Activated T-cell treated with anti-CD3 and anti-CD28 coated beads, Interleukin-2, amount 50 U/mL, for 48 hours (primary cell): ENCODE measurements at places on chromosomes 12 and 14.
A peak's percentile ranks its signal among the peaks of the same experiment; 100 is the strongest.

DNA sequence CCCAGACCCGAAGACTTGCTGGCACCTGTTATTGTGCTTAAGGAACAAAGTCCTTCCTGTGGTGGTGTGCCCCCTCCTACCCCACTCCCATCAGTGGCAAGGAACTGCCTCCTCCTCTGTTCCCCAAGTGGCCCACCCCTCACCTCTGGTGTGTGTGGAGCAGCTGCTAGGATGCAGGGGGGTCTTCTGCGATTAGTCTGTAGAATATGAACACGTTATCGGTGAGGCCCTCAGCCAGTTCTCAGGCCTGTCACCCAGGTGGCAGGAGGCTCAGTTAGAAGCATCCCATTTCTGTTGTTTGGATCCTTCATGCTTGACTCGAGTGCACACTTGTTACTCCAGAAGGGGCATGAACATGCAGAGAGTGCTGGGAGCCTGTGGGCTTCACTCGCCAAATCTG, 39.3 kb downstream of the RAB35 start:
- DNase-seq = peak; percentile 7

DNA sequence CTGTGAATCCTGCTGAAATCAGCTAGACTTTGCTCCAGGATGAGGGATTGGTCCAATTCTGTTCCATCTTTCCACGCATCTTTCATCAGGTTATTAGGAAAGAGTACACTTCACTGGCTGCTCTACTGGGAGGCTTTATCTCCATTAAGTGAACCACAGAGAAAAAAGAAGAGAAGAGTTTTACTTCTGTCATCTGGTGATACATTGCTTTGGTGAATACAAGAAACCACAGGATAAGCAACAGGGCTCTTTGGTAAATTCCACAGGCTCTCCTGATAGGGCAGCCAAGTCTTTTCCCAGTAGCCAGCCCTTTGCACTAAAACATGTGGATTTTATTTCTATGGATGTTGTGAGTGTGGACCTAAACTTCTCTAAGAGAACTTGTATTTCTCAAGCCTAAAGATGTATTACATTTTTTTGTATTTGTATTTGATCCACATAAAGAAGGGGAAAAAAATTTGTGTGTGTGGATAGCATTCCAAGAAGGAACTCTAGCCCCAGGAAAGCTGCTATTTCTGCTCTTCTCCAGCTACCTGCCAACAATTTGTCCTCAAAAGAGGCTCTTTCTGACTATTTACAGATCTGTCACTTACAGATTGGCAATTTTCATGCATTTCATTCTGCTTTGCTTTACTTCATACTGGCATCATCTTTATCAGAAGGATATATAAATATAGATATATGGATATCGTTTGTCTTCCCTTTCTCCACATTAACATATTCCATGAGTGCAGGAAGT, 1117.6 kb upstream of the TMEM132C start:
- DNase-seq = no peak

GRCh38 chr12:19451196-19451595, 11.9 kb downstream of the AEBP2 start:
- no peak for DNase-seq

- no peak for DNase-seq
These were observed 54.9 kb downstream of the SLC6A15 start for GRCh38 chr12:84857525-84858208.

DNA sequence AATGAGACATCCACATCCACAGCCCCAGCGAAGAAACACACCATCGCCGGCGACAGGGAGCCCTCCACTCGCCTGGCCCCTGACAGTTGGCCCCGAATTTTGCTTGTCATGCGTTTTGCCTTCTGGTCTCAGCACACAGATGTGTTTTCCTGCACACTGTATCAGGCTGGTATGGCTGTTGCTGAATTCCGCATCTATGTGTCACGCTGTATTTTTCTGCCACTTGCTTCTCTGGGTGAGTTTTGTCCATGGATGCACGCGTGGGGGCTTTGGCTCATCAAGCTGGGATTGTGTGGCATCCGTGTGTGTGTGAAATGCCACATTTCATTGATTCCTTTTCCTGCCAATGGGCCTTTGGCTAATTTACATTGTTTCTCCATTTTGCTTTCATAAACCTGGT, 26.5 kb downstream of the ARL6IP4 start:
- DNase-seq = no peak

GRCh38 chr12:19398376-19399363, 40.6 kb upstream of the AEBP2 start:
- no peak for DNase-seq

DNA sequence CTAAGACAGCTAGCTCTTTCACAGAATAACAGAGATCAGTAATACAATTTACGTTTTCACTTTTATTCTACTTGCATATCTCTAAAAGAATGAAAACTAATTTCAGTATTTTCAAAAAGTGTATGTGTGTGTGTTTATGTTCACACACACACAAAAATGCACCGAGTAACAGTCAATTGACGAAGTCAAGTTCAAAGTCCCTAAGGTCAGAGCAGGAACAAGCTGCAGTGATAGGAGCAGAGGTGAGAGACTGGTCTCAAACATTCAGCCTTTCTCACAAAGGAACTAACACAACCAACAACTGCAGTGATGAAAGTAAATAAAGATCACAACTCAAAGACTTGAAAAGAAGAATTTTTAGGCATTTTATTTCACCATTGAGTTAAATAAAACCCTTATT, 429.7 kb downstream of the C12orf50 start:
- no peak for DNase-seq

GRCh38 chr12:10214136-10214894, 1.6 kb downstream of the GABARAPL1 start:
- DNase-seq = no peak

GRCh38 chr12:89160716-89161123, 191.6 kb downstream of the DUSP6 start:
- DNase-seq = peak; percentile 74

DNA sequence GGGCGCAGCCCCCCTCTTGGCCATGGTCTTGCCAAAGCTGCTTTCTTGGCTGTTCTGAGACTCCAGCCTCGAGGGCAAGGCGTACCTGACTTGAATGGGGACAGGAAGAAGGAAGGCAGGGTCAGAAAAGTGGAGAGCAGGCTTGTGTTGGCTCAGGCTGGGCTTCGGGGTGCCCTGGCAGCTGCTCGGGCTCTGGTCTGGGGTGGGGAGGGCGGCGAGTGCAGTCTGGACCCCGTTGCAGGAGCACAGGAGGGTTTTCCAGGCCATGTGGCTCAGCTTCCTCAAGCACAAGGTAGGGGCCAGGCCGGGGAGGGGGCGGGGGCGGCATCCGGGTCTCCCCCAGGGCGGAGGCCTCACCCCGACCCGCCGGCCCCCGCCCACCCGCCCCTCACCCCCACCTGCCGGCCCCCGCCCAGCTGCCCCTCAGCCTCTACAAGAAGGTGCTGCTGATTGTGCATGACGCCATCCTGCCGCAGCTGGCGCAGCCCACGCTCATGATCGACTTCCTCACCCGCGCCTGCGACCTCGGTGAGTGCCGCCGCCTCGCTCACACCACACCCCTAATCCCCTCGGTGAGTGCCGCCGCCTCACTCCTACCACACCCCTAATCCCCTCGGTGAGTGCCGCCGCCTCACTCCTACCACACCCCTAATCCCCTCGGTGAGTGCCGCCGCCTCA, 4.2 kb downstream of the NOC4L start:
- DNase-seq = no peak

- DNase-seq = peak; percentile 87
These were observed 30.1 kb upstream of the PPP2R5C start for GRCh38 chr14:101731187-101732080.

- DNase-seq = no peak
These were observed 10.8 kb downstream of the STYX start for GRCh38 chr14:52740751-52741150.

DNA sequence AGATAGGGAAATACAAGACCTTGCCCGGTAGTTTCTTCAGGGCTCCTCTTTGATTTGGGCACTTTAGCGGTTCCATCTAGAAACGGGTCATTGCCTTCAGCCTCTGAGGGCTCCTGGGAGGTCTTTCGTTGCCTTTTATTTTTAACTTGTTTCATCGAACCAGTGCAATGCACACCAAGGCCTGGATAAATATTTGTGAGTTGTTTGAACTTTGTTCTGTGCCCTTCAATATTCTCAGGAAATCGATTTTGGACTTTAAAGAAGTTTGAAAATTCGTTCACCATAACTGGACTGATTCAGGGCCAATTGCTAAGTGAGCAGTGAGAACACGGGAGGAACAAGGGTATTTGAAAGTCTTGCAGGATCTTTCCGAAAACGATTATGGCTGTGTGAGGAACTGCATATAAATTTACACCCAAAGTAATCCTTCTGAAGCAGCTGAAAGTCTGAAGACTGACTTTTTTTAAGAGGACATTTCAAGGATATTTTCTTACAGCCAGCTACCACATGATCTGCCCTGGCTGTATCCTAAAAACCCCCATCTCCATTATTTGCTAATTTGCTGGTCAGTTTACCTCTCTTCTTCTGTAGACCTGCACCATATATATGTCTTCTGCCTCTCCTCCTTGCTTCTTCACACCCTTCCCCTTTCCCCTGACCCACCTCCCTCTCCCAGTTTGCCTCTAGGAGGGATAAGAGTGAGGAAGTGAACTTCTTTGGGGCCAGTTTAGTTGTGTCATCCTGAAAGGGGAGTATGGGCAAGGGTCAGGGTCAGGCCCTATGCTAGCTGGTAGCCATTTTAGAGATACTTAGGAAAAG, 8.0 kb downstream of the DUSP6 start:
- no peak for DNase-seq

GRCh38 chr12:109469517-109469916, 7.6 kb downstream of the KCTD10 start:
- DNase-seq = no peak

GRCh38 chr12:119024356-119024755, 43.0 kb downstream of the SRRM4 start:
- DNase-seq = no peak

DNA sequence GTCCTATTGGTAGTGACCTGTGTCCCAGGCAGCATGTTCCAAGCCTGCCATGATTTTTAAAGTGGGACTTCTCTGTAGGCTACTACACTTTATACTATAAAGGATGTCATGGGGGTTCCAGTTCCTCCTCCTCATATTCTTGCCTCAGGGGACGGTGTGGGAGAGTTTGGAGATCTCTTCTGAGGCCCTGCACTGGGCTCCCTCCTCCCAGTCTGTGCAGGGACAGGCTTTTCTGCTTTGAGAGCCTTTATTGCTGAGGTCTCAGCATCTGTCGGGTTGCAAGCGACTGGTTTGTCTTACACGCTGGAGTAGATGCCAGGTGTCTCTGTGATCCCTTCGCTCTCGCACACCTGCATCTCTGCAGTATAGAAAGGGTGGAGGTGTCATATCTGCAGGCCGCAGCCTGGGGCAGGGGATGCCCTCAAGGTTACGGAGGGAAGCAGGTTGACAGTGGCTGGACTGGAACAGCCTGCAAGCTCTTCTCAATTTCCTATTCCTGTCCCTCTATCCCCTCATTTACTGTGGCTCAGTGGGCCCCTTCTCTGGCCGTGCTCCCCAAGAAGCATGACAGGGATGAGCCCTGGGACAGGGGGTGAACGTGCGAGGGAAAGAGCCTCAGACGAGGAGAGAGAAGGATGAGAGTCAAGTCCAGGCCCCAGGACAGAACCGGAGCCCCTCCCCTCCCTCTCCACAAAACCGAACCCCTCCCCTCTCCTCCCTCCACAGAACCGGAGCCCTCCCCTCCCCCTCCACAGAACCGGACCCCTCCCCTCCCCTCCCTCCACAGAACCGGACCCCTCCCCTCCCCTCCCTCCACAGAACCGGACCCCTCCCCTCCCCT, 51.3 kb downstream of the SLC6A12 start:
- no peak for DNase-seq

- DNase-seq = no peak
These were observed 95.4 kb downstream of the DUSP16 start for GRCh38 chr12:12467264-12467663.

DNA sequence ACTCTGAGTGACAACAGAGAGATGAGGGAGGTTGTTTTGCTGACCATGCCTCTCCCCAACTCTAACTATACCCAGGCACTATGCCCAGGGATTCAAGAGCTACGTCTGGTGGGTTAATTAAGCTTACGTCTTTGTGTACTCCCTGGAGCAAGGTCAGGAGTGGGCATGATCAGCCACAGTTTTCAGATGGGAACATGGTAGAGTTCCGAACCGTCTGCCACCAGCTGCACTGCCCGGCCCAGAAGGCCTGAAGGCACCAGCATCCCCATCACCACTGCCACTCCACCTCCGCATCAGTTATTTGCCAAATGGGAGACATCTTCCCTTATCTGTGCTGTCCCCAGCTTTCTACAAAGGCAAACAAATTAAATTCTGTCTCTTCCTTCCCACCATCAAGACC, 11.1 kb upstream of the GPX2 start:
- no peak for DNase-seq

DNA sequence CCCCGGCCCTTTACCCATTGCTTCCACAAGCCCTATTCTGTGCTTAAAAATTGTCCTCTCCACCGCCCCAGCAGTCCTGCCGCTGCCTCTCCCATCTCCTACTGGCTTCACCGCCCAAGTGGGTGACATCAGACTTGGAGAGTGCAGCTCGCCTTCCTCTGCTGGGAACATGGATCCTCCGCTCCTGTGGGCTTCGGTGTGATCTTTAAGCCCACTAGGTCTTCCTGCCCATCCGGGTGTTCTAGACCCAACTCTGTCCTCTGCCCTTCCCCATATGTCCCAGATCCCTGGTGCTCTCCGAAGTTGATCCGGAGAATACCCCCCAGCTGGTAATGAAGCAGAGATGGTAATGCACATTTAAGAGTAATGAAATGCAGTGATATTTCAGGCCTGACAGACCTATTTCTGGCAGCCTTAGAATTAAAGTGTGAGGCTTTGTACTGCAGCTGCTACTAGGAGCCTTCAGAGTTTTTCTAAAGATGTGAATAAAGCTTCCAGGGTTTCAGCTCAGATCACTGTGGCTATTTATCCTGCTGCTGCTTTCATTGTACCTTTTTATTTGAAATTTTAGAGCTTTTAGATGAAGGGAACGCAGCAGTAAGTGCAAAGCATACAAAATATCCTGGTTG, 22.9 kb upstream of the CTDSP2 start:
- DNase-seq = no peak

- no peak for DNase-seq
These were observed 14.0 kb upstream of the GPR33 start for GRCh38 chr14:31501870-31502269.

DNA sequence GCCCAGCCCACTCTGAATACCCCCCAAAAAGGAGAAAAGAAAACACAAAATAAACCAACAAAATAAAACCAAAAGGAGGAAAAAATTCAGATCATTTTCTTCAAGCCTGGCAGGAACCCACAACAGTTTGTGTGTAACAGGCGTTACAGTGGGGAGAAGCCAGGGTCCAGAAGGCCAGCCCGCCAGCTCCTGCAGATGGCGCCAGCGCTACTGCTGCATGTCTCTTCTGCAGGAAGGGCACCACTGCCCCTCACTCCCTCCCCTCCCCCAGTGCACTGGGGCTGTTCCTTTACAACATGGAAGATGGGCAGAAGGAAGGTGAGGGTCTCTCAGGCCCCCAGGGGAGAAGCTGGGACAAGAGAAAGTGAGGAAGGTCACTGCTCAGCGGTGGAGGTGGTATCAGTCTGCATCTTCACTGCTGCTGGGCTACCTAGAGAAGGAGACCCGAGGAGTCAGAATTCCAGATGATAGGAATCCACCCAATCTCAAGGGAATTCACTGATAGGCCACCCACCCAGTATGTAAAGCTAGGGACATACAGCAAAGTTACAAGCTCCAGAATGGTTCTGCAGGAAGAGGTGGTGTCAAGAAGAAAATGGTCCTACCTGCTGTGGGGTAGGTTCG, 2.3 kb upstream of the NOP2 start:
- DNase-seq = peak; percentile 66

GRCh38 chr12:92504594-92504981, 198.2 kb upstream of the PLEKHG7 start:
- DNase-seq = no peak

GRCh38 chr14:55603401-55603953, 23.5 kb downstream of the KTN1 start:
- no peak for DNase-seq
